Stimulated activated CD8-positive, alpha-beta memory T cell treated with anti-CD3 and anti-CD28 coated beads, Interleukin-12 subunit alpha, Interleukin-12 subunit beta, amount 100 ng/mL, for 4 hours (primary cell): ENCODE measurements at places on chromosomes 3 and 15.

DNA sequence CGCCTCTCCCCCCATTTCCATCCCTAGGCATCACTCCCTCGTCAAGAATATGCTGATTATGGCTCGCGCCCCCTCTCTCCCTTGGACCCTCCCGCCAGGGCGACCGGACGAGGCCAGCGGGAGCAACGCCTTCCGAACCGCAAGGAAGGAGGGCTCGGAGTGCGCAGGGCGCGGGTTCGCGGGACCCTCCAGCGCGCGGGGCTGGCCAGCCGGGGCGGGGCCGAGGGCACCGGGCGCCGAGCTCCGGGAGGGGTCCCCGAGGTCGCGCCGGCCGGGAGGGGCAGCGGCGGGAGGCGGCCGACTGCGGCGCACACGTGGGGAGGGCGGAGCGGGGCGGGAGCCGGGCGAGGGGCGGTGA is 483 bp downstream of the EHD4 start:
- no peak for DNase-seq

DNA sequence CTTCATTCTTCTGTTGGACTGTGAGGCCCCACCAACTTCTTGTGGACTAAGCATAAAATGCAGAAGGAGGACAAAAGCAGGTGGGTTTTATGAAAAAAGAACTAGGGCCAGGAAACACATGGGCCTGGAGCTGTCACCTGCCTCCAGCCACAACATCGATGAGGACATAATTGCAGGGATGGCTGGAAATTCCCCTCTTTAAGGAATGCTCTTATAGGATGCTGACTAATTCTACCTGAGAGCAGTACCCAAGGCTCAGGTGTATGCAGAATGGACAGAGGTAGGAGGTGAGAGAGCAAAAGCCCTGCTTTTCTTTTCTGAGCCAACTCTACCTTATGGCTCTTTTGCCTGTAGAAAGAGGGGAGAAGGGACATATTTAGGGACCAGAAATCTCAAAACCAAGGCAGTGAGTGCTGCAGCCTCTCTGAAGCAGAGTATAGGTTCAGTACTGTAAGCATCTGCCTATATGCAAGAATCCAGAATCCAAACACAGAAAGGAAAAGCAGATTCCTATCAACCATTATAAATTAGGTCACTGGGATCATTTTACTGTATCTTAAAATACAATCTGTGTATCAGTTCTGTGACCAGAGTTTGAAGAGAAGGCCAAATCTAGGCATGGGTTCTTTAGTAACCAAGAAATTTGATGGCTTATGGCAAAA is 205.3 kb upstream of the WNT5A start:
- no peak for DNase-seq

DNA sequence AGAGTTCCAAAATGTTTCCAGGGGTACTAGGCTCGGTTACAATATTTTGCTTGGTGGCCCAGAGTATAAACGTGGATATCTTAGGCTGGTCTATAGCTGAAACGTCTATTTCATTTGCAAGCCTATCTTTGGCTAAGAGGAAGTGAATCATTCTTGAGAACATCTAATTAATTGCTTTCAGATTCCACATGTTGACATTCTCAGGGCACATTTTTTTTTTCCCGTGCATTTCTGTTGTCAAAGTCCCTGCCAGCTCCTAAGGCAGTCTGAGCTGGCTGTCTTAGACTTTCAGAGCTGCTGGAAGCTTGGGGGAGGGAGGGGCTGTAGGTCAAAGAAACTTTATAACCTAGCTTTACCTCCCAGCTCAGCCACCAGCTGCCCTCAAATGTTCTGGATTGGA is 23.2 kb upstream of the LAMP3 start:
- DNase-seq: no peak

GRCh38 chr3:58058361-58059263 is 50.4 kb downstream of the FLNB start:
- no peak for DNase-seq

DNA sequence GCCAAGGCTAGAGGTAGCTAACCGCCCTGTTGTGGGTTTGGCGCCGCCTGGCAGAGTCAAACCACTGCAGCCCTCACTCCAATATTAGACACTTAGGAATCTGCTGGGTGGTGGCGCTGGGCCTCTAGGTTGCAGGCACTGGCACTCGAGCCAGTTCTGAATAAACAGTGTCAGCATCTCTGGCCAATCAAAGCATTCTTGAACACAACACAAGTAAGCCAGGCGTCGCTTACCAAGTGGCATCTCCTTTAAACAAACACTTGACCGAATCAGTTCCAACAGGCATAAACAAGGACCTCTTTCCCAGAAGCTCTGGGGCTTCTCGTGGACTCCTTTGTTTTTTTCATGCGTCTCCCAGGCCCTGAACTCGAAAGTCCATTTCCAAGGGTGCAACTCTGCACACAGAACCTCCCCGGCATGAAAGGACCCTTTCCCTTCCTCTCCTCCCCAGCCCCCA is 82.3 kb downstream of the LRIG1 start:
- DNase-seq: no peak

DNA sequence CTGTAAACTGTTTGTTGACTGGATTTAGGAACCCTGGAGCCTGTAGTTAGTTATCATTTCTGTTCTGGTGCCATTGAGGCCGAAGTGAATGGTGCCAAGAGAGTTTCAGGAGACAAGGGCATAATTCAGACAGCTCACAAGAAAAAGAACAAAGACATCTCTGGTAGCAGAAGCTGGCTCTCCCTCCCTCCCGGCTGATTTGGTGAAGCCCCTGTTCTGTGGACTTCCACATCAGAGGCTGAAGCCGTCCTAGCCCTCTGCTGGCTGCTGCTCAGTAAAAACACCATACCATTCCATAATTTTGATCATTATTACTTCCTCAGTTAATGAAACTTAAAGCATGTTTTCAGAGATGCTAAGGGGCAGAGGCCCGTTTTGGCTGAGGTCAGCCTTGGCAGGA is 381.2 kb upstream of the WNT5A start:
- DNase-seq: no peak

GRCh38 chr15:83592370-83593040 is 61.4 kb upstream of the ADAMTSL3 start:
- no peak for DNase-seq

- DNase-seq: no peak
Measured at GRCh38 chr3:27675287-27675686, 46.8 kb downstream of the EOMES start.

DNA sequence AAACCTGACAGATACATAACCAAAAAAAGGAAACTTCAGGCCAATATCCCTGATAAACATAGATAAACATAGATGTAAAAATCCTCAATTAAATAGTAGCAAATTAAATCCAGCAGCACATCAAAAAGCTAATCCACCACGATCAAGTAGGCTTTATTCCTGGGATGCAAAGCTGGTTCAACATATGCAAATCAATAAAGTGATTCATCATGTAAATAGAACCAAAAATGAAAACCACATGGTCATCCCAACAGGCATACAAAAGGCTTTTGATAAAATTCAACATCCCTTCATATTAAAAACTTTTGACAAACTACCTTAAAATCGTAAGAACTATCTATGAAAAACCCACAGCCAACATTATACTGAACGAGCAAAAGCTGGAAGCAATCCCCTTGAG is 882.2 kb downstream of the NTRK3 start:
- no peak for DNase-seq

- no peak for DNase-seq
Measured at GRCh38 chr15:61639491-61639890, 410.4 kb upstream of the RORA start.

- no peak for DNase-seq
Measured at GRCh38 chr3:15420871-15421270, 6.5 kb downstream of the METTL6 start.
